Ovary (tissue), 10 donors: ENCODE measurements at places on chromosomes 6 and 20. TPM values are rescaled to one million over a fixed set of nuclear protein-coding genes. Genes with fewer than 3 reads are reported as not detected.

The PTGIS gene
- 130 TPM for polyA plus RNA-seq

DNA sequence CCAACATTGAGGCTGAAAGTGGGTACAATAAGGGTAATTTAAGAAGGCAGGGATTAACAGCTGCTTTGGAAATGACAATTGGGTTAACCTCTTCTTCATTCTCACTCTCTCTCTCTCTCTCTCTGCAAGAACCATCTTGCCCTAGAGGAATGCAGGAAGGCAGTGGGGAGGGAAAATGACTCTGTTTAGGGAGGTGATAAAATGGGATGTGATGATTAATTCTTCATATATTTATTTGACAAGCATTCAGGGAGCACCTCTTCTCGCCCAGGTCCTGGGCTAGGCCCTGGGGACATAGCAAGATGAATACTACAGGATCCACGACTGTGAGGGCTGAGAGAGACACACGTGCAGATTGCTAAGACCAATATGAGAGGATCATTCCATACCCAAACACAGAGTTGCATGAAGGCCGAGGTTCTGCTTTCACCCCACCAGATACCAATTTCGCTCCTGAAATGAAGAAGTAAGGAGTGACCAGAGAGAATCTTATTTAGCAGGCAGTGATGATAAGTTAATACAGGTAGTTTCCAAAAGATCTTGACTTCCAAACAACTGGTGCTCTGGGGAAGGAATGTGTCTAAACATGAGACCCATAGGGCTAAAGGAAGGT is 13.3 kb upstream of the PTPN1 start:
- DNase-seq, result no peak

DNA sequence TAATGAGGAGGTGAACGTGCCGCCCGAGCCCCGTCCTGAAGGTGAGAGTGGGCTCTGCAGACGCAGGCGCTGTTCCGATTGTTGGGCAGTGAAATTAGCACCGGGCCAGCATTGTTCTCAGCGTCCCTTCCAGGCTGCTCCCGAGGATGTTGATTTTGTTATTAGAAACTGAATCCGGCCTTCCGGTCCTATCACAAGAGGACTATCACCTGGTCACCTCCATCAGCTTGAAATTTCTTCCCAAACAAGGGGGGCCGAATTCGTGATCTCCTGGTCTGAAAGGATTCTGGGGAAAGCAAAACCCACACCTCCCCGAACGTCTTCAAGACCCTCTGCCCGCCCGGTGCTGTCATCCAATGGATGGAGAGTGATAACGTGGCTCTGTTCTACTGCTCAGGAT is 186.0 kb downstream of the TAF4 start:
- no peak for DNase-seq

DNA sequence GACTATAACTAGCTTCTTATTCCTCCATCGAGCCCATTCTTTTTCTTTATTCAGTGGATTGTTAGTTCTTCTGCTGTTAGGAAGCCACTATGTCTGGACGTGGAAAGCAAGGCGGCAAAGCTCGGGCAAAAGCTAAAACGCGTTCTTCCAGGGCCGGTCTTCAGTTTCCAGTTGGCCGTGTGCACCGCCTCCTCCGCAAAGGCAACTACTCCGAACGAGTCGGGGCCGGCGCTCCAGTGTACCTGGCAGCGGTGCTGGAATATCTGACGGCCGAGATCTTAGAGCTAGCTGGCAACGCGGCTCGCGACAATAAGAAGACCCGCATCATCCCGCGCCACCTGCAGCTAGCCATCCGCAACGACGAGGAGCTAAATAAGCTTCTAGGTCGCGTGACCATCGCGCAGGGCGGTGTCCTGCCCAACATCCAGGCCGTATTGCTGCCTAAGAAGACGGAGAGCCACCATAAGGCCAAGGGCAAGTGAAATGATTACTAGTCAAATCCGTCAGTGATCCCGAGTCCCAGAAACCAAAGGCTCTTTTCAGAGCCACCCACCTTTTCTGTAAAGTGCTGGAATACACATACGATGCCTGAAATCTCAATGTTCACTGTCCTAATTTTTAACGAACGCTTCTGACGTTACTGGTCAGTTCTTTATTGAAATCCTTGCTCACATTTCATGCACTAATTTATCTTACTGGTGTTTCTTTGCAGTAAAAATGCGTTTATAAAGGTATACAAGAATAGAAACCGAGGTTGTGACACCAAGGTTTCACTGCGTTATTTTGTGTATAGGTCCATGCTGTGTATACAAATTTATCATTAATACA is 129.9 kb downstream of the HFE start:
- DNase-seq, result peak; percentile 82

DNA sequence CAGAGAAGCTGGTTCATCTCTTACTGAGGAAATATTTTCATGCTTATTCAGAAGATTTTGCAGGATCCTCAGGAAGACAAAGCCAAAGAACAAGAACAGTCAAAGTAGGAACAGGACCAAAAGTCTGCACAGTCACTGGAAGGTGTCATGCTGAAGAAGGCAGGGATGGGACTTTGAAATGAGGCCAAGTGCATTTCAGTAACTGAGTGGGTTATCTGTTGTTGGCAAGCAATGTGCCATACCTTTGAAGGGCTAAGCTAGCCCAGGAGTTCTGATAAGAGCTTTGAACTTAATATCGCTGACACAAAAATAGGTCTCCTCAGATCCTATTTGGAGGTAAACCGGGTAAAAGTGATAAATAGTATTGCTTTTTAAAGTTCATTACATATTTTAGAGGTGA is 31.5 kb downstream of the SLC16A10 start:
- DNase-seq, result no peak

DNA sequence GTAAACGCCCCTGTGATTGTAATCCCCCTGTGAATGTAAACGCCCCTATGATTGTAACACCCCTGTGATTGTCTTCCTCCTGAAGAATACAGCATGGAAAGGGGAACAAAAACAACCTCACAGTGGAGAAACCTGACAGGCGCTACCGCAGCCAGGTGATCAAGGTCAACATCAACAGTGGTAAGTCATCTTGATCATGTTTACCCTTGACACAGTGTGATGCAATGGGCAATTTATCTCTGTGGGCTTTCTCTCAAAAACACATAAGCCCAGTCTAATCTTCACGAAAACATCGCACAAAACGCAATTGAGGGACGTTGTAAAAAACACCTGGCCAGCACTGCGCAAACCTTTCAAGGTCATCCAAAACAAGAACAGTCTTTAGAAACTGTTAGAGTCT is 277.2 kb downstream of the PRKN start:
- DNase-seq, result no peak
